ENCODE measurements at places on chromosomes 1 and 21. TPM values are rescaled to one million over a fixed set of nuclear protein-coding genes. Genes with fewer than 3 reads are reported as not detected.
A peak's percentile ranks its signal among the peaks of the same experiment; 100 is the strongest.

Gene SNX7
- total RNA-seq: 14.8 TPM

Gene LCE3E
- total RNA-seq: not detected

DNA sequence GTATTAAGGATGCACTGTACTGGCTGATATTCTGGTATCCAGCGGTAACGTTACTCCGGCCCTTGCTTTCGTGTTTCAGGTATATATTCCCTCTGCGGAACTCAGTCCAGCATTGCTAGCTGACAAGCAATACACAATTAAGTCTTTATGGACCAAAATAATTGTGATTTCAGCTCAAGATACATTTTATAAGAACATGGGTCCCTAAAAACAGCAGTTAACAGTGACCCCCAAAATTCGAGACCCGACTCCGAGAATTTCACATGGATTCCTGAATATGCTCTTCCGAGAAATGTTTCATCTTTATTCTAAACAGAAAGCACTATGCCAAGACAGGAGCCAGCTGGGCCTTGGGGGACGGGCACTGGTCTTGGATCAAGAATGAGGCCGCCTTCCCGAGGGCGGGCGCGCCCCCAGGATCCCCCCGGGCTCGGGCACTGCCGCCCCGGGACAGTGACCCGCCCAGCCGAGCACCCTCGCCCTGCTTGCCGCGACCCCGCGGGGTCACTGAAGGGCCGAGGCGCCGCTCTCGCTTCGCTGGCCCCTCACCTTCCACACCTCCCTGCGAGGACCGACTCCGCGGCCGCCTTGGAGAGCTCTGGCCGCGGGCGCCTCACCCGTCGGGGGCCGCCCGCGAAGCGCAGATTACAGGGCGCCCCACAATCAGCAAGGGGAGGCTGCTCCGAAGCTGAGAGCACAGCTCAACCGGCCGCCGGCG lies 610 bp downstream of the SCYL3 start:
- no peaks in the 10 kb centered on the region for H3K27me3 ChIP-seq
- H3K36me3 ChIP-seq: peaks cover 7% of the 10 kb centered on the region
- H3K4me1 ChIP-seq: peaks cover 27% of the 10 kb centered on the region
- H3K4me3 ChIP-seq: peak overlapping the region; percentile 83
- DNase-seq: peak; percentile 80
- peak overlapping the region; percentile 99 for H3K27ac ChIP-seq

- H3K27me3 ChIP-seq: no peaks in the 10 kb centered on the region
- H3K36me3 ChIP-seq: no peaks in the 10 kb centered on the region
- no peak overlapping the region for H3K4me3 ChIP-seq
- no peak for DNase-seq
These were observed 64.6 kb downstream of the NMNAT2 start for GRCh38 chr1:183353597-183353996.

DNA sequence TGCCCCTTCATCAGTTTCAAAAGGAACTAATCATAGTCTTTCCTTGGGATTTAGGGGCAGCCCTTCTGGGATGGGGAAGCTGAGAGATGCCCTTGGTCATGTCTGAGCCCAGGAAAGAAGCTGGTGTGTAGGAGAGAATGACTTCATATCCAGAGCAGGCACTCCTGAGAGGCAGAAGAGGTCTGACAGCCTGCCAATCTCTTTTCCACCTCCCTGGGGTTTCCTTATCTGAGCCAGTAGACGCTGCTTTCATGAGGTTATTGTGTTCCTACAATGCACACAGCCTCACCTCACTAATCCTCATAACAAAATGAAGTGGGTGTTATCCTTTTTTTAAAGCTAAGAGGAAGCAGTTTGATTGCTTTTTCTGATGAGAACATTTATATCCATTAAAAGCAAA lies 14.1 kb downstream of the ROR1 start:
- H3K27me3 ChIP-seq: no peaks in the 10 kb centered on the region
- no peaks in the 10 kb centered on the region for H3K36me3 ChIP-seq
- peaks cover 9% of the 10 kb centered on the region for H3K4me1 ChIP-seq
- H3K4me3 ChIP-seq: no peak overlapping the region
